ENCODE measurements at places on chromosomes 7 and 10.

GRCh38 chr7:30931161-30931928 lies 19.7 kb downstream of the AQP1 start:
- no peak overlapping the region for H3K27ac ChIP-seq
- no peaks in the 10 kb centered on the region for H3K4me1 ChIP-seq
- no peak for DNase-seq
- H3K27me3 ChIP-seq = no peaks in the 10 kb centered on the region

- H3K36me3 ChIP-seq = no peaks in the 10 kb centered on the region
- H3K4me1 ChIP-seq = no peaks in the 10 kb centered on the region
- no peaks in the 10 kb centered on the region for H3K27me3 ChIP-seq
- DNase-seq = no peak
- no peak overlapping the region for H3K4me3 ChIP-seq
Observed at GRCh38 chr10:91597197-91597881, 35.5 kb downstream of the PPP1R3C start.

- DNase-seq = no peak
- H3K27me3 ChIP-seq = no peaks in the 10 kb centered on the region
- H3K27ac ChIP-seq = peak overlapping the region; percentile 11
- H3K4me3 ChIP-seq = no peak overlapping the region
Observed at GRCh38 chr10:50604049-50604640, 19.6 kb downstream of the SGMS1 start.

DNA sequence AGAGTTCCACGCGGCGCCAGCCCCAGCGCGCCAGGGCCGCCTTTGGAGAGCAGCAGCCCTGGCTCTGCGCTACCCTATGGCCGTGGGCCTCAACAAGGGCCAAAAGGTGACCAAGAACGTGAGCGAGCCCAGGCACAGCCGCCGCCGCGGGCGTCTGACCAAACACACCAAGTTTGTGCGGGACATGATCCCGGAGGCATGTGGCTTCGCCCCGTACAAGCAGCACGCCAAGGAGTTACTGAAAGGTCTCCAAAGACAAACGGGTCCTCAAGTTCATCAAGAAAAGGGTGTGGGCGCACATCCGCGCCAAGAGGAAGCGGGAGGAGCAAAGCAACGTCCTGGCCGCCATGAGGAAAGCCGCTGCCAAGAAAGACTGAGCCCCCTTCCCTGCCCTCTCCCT lies 144.1 kb downstream of the SRPK2 start:
- no peak for DNase-seq
- no peaks in the 10 kb centered on the region for H3K27me3 ChIP-seq
- no peaks in the 10 kb centered on the region for H3K36me3 ChIP-seq
- H3K27ac ChIP-seq = no peak overlapping the region

DNA sequence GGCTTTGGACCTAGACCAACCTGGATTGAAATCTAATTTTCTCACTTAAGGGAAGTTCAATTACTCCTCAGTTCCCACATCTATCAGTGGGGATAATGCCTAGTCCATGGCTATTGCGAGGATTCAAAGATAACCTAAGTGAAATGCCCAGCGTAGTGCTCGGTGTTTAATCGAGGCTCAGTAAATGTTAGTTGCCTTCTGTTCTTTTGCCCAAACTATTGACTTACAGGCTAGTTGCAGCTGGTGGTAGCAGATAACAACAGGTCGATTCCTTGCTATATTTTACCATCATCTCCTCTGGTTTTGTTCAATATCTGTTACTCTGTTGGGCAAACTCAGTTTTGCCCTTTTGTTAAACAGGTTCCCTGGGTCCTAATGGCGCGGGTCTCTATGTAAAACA lies 22.8 kb downstream of the DNAH11 start:
- no peaks in the 10 kb centered on the region for H3K36me3 ChIP-seq
- peak overlapping the region; percentile 31 for H3K4me3 ChIP-seq
- no peaks in the 10 kb centered on the region for H3K27me3 ChIP-seq
- H3K27ac ChIP-seq = peak overlapping the region; percentile 71

DNA sequence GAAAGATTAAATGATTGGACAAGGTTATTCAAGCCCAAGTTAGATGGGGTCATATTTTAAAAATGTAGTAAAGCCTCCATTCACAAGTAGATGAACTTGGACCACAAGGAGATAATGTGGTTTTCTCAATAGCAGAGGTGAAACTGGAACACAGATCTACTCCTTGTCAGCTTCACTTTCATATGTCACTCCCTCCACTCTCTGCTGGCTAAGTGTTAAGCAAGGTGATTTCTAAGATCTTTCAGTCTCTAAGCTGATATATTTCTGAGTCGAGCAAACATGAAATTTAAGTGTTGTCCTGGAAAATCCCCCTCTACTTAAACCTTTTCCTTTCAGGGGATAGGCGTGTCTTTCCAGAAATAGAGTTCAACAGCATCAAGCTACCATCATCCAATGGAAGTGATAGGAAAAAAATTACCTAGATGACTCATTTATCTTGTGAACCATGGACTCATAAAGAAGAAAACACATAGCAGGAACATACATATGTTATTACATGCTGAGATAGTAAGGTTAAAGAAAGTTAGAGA lies 275.0 kb downstream of the PTEN start:
- no peaks in the 10 kb centered on the region for H3K36me3 ChIP-seq
- H3K27ac ChIP-seq = no peak overlapping the region
- H3K27me3 ChIP-seq = no peaks in the 10 kb centered on the region

DNA sequence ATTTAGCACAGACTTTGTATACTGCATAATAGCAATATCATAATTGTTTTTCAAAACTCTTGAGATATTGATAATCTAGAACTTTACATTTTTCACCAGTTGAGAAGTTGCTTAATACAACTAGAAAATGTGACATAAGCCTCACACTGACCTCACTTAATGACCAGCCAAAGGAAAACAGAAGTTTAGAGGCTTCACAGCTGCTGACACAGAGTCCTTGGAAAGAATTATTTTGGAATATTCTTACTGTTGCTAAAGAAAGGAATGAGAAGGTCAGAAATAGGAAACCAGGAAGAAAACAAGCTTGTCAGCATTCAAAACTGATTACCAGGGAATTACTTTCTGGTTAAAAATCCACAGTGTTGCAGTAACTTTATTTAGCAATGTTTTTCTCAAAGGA lies 35.5 kb upstream of the WASL start:
- H3K4me1 ChIP-seq = peaks cover 6% of the 10 kb centered on the region
- no peaks in the 10 kb centered on the region for H3K27me3 ChIP-seq
- no peak overlapping the region for H3K4me3 ChIP-seq
- no peak for DNase-seq
- no peak overlapping the region for H3K27ac ChIP-seq
- H3K36me3 ChIP-seq = no peaks in the 10 kb centered on the region

- DNase-seq = no peak
- H3K36me3 ChIP-seq = no peaks in the 10 kb centered on the region
- H3K27me3 ChIP-seq = no peaks in the 10 kb centered on the region
Observed at GRCh38 chr10:71234970-71235685, 22.8 kb downstream of the UNC5B start.

DNA sequence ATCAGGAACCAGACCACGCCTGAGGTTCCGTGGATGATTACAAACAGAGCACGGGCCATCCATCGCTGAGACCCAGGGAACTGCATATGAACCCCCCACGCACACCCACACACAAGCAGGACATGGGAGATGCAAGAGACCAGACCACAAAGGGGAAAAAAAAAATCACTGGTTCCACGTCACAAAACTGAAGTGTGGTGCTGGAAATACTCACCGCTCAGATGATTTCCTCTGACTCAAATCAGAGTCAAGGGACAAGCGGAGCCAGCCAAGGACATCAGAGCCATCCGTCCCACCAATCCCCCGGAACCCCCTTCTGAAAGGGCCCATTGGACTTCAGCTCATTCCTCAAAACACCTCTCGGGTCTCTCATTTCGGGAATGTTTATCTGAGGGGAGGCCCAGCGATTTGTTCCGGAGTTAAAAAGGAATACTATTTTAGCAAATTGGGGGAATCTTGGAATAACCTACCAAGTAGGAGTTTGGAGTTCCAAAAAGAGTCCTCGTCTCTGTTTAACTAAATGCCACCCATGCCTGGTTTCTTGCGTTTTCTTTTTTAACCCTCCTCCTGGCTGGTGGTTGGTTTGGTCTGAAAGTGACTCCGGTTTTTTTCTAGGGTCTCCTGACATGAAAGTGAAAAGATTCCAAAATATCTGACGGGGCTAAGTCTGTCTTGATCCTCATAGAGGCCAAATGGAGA lies 15.0 kb downstream of the SNX8 start:
- no peaks in the 10 kb centered on the region for H3K27me3 ChIP-seq
- no peaks in the 10 kb centered on the region for H3K36me3 ChIP-seq
- DNase-seq = no peak
- H3K4me1 ChIP-seq = no peaks in the 10 kb centered on the region
- no peak overlapping the region for H3K4me3 ChIP-seq

- H3K4me3 ChIP-seq = no peak overlapping the region
- DNase-seq = no peak
- peaks cover 4% of the 10 kb centered on the region for H3K4me1 ChIP-seq
- H3K36me3 ChIP-seq = no peaks in the 10 kb centered on the region
Observed at GRCh38 chr10:43427166-43427825, 9.6 kb upstream of the ZNF487 start.
